ENCODE measurements at places on chromosomes 1 and 21.

GRCh38 chr1:225651872-225652728 lies 823 bp downstream of the ENAH start:
- DNase-seq = no peak

DNA sequence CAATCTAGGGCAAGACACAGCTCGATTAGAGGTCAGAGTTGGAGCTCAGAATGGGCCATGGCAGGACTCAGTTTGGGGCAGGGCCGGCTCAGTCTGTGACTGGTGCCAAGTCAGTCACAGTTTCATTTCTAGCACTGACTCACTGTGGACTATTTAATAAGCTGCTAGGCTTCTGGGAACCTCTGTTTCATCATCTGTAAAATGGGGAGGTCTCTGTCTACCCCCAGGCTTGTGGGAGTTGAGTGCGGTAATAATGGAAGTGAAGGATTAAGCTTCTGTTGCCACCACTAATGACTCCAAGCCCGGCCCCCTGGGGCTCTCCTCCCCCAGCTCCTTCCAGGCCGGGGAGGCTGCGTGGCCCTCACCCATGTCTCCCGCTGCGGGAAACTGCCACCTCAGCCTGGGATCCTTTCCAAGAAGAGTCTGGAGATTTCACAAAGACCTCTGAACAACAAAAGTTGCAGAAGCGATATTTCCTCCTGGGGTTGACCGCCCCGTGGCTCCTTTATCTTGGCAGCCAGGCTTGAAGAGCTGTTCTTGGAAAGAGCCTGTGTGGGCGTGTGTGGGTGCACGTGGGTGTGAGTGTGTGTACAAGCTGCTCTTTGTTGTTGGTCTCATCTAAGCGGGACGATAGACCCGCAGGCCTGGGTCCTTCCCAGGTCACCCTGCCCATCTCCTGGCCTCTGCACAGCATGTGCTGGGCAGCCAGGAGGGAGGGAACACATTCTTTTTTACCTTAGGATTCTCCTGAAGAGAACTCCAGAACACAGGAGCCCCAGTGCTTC lies 29.1 kb downstream of the KNCN start:
- DNase-seq = peak; percentile 41

DNA sequence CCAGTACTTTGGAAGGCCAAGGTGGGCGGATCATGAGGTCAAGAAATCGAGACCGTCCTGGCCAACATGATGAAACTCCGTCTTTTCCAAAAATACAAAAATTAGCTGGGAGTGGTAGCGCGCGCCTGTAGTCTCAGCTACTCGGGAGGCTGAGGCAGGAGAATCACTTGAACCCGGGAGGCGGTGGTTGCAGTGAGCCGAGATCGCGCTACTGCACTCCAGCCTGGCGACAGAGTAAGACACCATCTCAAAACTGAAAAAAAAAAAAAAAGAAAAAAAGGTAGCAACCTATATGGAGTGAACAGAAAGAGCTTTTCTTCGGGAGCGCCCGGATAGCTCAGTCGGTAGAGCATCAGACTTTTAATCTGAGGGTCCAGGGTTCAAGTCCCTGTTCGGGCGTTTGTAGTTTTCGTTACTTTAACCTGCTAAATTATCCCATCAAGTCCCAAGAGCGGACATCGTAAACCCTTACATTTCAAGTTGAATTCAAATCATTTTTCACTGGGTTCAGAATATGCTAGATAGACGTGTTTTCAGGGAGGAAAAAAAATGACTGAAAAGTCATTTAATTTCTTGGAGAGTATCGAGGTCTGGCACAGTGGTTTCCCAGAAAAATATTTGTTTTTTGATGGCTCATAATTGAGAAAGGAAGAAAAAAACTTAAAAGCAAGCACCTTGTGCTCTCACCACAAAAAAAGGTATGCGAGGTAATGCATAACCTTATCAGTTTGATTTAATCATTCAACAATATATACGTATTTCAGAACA lies 9.8 kb upstream of the MDM4 start:
- peak; percentile 41 for DNase-seq

DNA sequence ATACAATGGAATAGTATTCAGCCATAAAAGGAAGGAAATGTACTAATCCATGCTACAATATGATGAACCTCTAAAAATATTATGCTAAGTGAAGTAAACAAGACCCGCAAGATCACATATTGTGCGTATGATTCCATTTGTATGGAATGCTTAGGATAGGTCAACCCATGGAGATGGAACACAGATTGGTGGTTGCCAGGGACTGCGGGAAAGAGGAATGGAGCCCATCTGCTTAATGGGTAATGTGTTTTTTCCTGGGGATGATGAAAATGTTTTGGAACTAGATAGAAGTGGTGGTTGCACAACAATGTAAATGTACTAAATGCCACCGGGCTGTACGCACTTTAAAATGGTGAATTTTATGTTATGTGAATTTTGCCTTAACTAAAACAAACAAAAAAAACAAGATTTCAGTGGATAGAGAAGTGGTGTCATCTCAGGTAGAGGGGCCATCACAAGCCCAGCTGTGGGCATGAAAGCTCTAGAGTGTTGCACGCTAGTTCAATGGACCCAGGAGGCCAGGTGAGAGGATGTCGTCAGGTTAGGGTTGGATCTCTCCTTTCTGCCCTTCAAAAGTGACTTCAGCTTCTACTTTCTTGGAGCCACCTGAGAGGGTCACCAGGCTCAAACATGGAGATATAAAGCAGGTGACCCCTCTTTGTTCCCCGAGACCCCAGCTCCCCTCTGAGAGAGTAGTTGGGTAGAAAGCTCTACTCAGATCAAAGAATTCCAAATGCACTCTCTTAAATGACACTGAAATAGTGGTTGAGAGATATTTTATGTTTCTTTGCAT lies 2.5 kb downstream of the C1orf115 start:
- no peak for DNase-seq

DNA sequence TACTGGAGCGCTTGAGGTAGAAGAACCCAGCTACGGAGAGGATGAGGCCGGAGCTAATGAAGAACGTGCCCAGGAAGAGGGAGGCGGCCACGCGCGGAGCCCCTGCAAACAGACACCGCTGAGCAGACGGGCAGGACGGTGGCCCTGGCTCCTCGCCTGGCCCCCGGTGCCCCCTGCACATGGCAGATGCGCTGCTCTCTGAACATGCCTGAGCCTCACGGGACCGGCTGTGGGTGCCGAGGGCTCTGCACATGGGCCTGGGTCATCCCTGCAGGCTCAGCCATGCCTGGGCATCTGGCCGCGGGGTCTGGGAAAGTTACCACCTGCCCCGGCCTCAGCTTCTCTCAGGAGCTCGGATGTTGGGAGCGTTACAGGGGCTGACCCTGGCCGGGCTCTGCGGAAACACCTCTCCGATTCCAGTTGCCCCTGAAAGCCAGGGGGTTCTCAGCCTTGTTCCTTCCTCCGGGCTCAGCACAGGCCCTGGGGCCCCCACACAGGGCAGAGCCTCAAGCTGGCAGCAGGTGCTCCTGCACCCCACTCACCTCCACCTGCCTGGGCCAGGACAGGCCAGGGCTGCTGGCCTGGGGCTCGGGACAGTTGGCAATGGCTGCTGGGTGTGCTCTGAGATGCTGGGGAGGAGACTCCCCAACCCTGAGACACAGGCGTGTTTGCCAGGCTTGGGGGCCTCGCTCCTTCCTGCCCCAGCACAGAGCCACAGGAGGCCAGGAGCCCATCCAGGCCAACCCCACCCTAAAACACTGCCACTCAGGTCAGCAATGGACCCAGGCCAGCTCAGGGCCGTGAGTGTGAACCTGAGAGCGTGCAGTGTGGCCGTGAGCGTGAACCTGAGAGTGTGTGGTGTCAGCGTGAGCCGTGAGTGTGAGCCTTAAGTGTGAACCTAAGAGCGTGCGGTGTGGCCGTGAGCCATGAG lies 12.1 kb upstream of the RNF223 start:
- no peak for DNase-seq

- no peak for DNase-seq
These were observed 91.4 kb downstream of the LYPLAL1 start for GRCh38 chr1:219265026-219265515.

DNA sequence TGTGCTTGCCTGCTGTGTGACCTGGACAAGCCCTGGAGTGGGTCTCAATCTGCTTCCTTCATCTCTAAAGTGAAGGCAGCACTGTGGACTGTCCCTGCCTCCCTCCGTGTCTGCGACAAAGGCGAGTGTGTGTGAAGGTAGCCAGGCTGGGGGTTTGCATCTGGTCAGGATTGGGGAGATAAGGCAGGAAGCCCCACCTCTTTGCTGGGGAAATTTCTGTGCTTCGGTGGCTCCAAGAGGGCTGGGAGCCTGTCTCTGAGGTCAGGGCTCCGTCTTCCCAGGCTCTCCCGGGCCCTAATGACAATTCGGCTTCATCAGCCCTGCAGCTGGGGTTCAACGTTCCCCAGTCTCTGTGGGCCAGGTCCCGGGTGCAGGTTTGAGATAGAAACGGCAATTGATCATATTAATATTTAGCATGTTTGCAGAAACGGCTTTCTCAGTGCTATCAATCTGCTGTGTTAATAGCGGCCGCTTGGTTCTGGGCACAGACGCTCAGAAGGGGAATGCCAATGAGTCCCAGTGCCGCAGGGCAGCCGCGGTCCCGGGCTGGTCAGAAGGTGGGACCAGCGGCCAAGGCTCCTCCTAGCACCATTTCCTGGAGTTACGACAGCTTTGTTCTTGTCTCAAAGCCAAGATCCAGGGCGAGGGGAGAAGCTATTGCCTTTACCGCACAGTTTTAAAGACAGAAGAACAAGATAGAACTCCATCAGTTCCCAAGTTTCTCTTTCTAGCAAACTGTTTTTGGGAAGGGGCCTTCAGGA lies 105.7 kb downstream of the PRDM16 start:
- peak; percentile 92 for DNase-seq

DNA sequence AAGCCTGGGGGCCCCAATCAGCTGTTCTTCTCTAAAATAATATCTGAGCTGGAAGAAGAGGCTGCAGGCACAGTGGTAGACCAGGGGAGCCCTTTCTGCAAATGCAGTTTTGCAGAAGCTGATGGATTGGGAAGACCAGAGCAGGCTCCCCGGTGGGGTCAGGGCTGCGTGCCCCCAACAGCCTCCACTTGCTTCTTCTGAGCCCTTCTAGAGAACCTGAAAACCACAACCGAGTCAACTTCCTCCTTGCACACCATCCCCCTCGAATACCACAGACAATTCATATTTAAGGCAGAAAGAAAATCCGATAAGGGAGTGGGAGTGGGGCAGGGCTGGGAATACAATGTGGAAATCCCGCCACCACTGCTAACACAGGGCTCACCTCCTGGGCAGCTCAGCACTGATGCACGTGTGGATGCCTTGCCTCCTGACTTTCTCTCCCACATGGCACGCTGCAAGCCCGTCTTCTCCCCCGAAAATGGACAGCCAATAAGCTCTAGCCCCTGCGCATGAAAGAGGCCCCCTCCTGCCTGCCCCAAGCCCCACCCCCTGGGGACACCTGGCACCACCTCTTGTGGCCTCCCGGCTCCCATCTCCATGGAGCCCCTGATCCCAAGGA lies 25.4 kb upstream of the ALDH4A1 start:
- DNase-seq = no peak

DNA sequence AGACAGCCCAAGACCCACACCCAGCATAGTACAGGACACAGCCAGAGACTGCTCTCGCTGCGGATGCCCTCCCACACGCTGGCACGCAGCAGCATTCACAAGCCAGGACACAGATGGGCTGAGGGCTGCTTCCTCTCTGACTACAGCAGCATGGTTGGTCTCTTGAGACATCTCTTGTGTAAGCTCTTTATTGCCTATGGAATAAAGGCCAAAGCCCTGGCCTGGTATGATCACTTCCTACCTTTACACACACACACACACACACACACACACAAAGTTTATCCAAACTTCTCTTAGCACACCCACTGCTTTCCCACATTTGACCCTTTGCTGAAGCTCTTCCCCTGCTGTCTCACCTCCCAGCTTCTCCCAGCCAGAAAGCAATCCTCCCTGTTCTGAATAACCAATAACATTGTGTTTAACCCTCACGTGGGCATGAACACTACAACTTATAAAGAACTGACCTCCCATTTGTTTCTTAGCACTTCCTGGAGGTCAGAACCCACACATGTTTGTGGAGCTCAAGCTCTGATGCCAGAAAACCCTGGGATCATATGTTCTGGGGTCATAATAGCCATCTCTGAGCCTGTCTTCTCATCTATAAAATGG lies 1.2 kb upstream of the LUZP1 start:
- DNase-seq = peak; percentile 70

DNA sequence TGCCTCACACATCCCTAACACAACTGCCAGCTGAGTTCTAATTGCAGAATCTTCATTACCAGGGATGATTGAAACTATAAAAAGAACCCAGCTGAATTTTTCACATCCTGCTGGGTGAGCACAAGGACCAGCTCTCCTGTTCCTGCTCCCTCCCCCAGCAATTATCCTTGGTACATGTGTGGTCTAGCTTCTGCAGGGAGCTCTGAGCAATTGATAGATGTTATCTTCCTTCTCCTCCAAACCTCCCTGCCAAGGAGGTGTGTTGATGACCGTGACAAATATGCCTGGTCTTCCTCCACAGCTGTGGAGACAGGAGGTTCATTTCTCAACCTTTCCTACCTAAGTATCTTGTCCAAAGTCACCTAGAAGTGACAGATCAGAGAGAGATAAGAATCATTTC lies 65.3 kb upstream of the MAN1A2 start:
- no peak for DNase-seq

DNA sequence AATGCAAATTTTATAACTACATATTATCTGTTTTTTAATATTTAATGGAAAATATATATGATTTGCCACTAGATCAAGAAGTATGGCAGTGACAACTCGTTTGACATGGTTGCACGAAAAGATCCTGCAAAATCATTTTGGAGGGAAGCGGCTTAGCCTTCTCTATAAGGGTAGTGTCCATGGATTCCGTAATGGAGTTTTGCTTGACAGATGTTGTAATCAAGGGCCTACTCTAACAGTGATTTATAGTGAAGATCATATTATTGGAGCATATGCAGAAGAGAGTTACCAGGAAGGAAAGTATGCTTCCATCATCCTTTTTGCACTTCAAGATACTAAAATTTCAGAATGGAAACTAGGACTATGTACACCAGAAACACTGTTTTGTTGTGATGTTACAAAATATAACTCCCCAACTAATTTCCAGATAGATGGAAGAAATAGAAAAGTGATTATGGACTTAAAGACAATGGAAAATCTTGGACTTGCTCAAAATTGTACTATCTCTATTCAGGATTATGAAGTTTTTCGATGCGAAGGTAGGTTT lies 556 bp downstream of the IFI44 start:
- peak; percentile 2 for DNase-seq

GRCh38 chr1:221715321-221716169 lies 26.3 kb downstream of the DUSP10 start:
- no peak for DNase-seq

- DNase-seq = peak; percentile 80
These were observed 1.4 kb upstream of the KLHL21 start for GRCh38 chr1:6603915-6604558.

All from hepatic stellate cell (primary cell).